ENCODE measurements at places on chromosomes 13 and 19. TPM values are rescaled to one million over a fixed set of nuclear protein-coding genes. Genes with fewer than 3 reads are reported as not detected.
A peak's percentile ranks its signal among the peaks of the same experiment; 100 is the strongest.

GRCh38 chr13:98595134-98595533 is 18.2 kb upstream of the STK24 start:
- no peak for DNase-seq

- peak; percentile 70 for DNase-seq
Observed at GRCh38 chr19:15701757-15702533, 25.9 kb upstream of the OR10H2 start.

DNA sequence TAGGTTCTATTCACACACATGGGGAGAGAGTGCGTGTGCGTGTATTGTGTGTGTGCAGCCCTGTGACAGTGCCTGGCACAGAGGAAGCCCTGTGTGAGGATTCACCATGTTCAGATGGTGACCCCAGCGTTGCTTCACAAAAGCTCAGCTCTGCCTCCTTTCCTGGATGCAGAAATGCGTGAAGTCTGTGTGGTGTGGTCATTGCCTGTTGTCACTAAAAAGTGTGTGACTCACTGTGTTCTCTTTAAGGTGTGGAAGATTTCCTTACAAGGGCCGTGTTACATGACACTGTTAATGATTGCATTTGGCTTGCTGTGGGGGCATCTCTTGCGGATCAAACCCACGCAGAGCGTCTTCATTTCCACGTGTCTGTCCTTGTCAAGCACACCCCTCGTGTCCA is 19.5 kb upstream of the DCUN1D2 start:
- DNase-seq: no peak

GRCh38 chr13:77048681-77049080 is 21.7 kb upstream of the FBXL3 start:
- DNase-seq: no peak

- DNase-seq: no peak
Observed at GRCh38 chr19:46082728-46083050, 41.8 kb downstream of the IGFL3 start.

Gene FFAR1
- total RNA-seq: 1.7 TPM

GRCh38 chr19:58000677-58001076 is 1.9 kb downstream of the ZNF606 start:
- no peak for DNase-seq

Gene ZNF681
- 1.3 TPM for total RNA-seq

DNA sequence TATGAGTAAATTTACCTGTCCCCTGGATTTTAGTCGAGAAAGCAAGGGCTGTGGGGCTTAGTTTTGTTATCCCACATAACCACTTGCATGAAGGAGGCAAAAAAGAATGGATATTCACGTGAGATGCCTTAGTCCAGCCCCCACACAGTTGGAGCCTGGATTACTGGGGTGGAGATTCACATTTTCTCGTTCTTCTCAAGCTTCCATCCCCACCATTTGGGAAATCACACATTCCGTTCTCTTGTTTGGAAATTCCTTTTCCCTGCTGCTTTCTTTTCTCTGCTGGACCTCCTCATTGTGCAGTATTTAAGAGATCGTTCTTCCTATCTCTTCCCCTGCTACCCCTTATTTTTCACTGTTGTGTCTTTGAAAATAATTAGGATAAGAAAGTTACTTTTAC is 45.1 kb upstream of the FARP1 start:
- no peak for DNase-seq

DNA sequence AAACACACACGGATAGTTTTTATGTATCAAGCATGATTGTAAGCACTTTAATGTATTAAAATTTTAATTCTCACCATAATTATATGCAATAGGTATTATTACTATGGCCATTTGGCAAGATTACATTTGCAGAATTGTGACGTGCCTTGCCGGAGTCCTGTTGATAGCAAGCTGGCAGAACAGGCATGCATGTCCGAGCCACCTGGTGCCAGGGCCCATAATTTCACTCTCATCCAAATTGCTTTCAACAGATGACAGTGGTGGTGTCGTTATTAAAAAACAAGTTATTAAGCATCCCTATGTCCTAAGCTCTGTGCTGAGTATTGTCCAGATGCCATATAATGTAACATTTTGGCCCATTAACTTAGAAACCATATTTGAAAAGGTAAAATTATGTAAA is 374.3 kb downstream of the FOXO1 start:
- no peak for DNase-seq

Gene PDX1
- not detected for total RNA-seq

GRCh38 chr13:33129094-33129832 is 113.0 kb downstream of the KL start:
- no peak for DNase-seq

Measured in Caki2 (cell line).